ENCODE measurements at places on chromosomes 12 and 14. TPM values are rescaled to one million over a fixed set of nuclear protein-coding genes. Genes with fewer than 3 reads are reported as not detected.
A peak's percentile ranks its signal among the peaks of the same experiment; 100 is the strongest.

- no peak for DNase-seq
Measured at GRCh38 chr12:68481181-68481941, 129.3 kb upstream of the RAP1B start.

GRCh38 chr12:113524495-113524894, 52.8 kb upstream of the LHX5 start:
- DNase-seq, result no peak

- peak; percentile 20 for DNase-seq
Measured at GRCh38 chr12:49705479-49706134, 1.6 kb downstream of the FMNL3 start.

SLC39A9 gene
- total RNA-seq, result 20.5 TPM

DACT1 gene
- 1.3 TPM for total RNA-seq

DNA sequence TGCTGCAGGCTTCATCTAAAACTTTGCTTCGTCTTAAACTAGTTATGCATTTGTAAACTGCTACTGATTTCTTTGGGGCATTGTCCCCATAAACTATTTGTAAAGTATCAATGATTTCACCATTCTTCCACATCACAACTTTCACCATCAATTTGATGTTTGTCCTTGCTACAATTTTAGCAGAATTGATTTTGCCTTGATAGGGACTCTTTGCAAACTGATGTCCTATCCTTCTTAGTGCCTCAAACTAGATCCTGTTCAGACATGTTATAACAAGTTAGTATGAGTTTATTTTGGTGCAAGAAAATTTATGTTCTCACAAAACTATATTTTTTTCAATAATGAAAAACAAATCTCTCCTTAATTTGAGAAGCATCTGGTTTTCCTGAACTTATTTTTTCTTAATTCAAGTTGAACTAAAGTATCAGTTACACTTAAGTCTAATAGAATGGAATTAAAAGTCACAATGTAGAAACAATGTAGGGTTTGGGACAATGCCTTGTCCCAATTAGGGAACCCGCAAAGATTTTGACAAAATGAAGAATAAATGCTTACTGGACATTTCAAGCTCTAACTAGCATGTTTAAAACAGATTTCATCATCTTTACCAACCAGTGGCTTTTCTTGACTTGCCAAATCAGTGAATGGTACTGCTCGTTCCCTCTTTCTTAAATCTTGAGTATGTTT, 10.1 kb upstream of the ARID4A start:
- DNase-seq, result no peak

Measured in CD4-positive, alpha-beta T cell (primary cell).